ENCODE measurements at places on chromosomes 4 and X.

GRCh38 chr4:151679231-151679630 lies 81.6 kb downstream of the GATB start:
- DNase-seq: no peak

GRCh38 chr4:37802068-37802666 lies 24.3 kb upstream of the PGM2 start:
- DNase-seq: peak; percentile 27

GRCh38 chr4:3397128-3397527 lies 44.6 kb upstream of the HGFAC start:
- DNase-seq: no peak

DNA sequence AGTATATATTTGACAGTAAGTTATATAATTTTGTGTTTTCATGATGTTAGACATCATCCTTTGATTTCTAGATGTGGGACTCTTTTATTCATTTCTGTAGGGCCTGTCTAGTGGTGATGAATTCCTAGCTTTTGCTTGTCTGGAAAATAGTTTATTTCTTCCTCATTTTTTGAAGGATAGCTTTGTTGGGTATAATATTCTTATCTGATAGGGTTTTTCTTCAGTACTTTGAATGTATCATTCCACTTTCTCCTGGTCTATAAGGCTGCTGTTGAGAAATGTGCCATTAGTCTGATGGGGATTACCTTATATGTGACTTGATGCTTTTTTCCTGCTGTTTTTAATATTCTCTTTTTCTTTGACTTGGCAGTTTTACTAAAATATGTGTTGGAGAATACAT lies 1104.5 kb downstream of the FAT4 start:
- DNase-seq: no peak

DNA sequence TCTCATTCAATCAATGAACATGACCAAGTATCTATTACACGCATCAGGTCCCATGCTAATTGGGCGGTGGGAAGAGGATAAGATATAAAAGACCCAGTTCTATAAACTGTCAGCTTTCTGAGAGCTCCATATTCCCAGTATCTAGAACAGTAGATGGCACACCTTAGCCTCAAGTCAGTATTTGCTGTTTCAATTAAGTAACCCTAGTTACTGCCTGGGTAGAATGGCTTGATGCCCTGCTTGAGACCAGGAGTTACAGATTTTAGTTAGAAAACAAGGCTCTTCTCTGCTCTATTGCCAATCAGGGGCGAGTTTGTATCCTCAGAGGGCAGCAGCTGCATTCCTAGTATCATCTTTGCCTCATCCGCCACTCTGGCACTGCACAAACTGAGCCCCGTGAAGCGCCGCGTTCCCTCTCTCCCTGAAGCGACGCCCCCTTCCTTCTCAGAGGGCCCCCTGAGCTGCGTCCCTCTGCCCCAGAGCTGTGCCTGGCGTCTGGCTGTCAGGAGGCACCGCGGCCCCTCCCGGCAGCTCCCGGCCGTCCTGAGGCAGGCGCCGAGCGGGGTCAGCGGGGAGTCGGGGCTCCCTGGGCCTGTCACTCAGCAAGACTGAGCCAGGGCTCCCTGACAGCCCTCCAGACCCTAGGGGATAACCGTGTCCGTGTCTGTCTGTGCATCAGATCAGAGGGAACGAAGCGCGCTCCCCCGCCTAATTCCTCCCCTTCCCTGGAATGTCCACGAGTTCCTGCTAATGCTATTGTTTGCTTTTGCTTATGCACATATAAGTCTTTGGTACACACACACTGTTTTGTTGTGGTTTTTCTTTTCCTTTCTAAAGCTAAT lies 212.4 kb upstream of the TTC29 start:
- DNase-seq: peak; percentile 20

GRCh38 chrX:106710771-106711170 lies 15.7 kb upstream of the RNF128 start:
- DNase-seq: no peak

GRCh38 chrX:45187731-45188130 lies 12.9 kb downstream of the DIPK2B start:
- DNase-seq: no peak

GRCh38 chrX:11040996-11041395 lies 70.1 kb upstream of the HCCS start:
- DNase-seq: no peak

DNA sequence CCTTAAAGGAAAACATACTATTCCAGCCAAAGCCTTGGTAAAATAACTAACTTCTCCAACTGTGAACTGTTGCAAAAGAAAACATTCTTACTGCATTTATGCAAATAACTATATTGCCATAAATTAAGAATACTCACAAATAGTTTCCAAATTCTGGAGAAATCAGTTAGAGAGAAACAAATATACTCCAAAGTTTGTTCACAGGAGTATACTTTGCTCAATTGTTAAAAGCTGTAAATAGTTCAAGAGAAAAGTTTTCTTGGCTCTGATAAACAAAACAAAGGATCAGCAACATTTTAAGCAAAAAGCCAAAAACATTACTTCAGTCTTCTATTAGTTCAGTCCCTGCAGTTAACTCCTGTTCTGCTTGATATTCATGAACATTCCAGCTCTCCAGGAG lies 83.0 kb downstream of the EIF4E start:
- no peak for DNase-seq

DNA sequence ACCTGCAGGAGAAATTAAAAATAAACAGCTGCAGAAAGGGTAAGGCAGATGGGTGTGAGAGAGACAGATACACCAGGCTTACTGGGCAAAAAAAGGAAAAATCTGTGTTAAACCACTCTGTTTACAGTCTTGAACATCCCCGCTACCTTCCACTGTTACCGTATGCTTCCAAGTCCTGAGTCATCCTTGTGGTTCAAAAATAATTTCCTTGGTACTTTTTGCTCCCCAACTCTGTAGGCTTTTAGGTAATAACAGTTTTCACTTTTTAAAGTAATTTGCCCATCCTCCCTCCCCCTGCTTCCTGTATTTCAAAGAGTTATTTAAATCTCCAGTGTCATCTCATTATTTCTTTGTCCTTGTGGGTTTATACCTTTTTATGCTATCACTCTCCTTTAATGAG lies 210.1 kb upstream of the FAT4 start:
- DNase-seq: no peak

DNA sequence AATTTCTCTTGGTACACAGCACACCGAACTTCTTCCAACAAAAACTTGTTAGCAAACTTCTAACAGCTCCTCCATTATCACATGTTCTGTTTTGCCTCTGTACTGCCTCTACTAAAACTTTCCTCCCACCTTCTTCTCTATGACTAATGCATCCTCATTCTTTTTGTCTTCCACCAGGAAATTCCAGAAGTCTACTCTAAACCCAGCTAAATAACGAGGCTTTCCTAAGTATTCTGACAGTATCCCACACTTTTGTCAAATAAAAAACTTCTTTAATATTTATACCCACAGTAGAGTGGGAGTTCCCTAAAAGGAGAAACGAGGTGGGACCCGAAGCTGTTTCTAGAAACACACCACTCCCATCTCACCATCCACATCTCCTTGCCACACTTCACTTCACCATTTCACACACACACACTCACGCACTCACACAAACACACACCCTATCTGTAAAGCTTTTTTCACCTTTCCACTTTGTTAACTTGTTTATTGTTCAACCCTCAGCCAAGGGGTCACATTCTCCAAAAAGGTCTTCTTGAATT lies 280.3 kb downstream of the ARAP2 start:
- no peak for DNase-seq

GRCh38 chrX:35890699-35891098 lies 28.8 kb upstream of the CFAP47 start:
- DNase-seq: peak; percentile 17

DNA sequence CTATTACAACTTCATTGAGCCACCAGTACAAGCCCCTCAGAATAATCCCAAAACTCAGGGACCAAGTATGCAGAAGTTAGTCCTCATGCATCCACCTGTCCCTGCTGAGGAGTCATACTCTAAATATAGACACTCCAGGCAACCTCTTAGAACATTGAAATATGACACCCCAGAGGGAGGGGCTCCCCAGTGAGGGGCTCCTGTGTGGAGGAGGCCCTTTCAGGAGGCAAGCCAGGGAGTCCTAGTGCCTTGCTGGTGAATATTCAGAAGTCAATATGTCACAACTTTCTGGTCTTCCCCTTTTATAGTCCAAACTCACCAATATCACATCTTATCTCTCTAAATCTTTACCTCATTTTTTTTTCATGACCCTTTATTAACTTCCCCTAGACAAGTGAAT lies 1.6 kb upstream of the ARMCX6 start:
- DNase-seq: no peak

GRCh38 chrX:119682019-119682989 lies 10.7 kb downstream of the SEPTIN6 start:
- no peak for DNase-seq

DNA sequence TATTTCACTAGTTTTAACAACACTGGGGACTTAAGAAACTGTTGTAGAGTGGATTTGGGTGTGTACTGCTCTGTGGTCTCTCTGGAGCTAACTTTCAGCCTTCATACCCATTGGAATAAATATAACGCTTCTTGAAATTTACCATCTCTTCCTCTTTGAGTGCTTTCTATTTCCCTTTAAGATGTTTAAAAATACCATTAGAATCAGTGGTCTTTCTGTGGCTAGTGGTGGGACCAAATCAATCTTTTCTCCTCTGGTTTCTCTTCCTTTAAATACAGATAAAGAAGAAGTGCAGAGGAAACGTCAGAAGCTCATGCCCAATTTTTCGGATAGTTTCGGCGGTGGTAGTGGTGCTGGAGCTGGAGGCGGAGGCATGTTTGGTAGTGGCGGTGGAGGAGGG lies 92.0 kb downstream of the NFKB1 start:
- DNase-seq: no peak

GRCh38 chr4:119271361-119272085 lies 50.4 kb downstream of the FABP2 start:
- DNase-seq: no peak

DNA sequence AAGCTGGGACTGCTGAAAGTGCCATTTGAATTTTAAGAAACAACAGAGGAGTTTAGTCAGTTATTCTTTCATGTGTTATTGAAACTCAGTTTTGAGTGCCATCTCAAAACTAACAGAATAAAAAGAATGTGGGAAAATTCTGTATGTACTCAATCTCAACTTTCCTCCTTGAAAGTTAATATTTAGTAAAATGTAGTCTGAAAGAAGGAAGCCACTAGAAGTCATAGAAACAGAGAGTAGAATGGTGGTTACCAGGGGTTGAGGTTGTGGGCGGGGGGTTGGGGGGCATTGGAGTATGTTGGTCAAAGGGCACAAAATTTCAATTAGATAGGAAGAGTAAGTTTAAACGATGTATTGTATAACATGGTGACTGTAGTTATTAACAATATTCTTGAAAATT lies 628.3 kb upstream of the MAGEB2 start:
- no peak for DNase-seq

Data from A549 (cell line).